ENCODE measurements at places on chromosomes 3 and 15.
A peak's percentile ranks its signal among the peaks of the same experiment; 100 is the strongest.

- DNase-seq: no peak
Observed at GRCh38 chr3:39651993-39652739, 157.2 kb upstream of the MYRIP start.

DNA sequence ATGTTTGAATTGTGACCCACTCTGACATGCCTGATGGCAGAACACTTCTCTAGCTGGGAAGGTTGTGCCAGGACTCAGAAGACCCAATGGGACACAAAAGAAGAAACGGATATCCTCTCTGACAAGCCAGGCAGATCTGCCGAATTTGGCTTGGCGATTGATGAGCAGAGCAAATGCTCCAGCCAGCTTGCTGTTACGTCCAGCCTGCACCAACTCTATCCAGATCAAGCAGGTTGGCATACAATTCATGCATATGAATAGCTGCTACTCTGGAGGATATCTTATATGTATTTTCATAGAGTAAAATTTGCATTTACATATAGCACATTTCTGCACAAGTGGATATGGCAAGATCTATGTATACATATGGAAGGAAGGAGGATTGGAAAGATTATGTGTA is 102.8 kb downstream of the PEX5L start:
- DNase-seq: no peak

- peak; percentile 15 for DNase-seq
Observed at GRCh38 chr15:58410353-58410752, 21.4 kb upstream of the LIPC start.

DNA sequence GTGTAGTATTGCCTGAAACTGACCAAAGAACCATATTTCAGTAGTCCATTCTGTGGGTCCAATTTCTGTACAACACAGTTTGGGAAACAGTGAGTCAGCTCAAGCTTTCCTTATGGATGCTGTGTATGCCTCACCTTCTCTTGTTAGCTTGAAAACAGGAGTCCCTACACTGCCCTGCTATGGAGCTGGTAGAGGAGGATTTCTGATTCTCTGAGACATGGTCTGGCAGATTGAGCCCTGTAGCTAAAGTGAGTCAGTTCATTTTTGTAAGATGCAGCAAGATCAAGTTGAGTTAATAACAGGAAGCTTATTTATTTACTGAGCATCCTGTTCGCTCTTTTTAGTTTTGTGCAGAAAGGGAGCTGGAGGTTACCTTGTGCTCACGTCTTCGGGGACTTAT is 424.1 kb upstream of the RBMS3 start:
- DNase-seq: no peak

DNA sequence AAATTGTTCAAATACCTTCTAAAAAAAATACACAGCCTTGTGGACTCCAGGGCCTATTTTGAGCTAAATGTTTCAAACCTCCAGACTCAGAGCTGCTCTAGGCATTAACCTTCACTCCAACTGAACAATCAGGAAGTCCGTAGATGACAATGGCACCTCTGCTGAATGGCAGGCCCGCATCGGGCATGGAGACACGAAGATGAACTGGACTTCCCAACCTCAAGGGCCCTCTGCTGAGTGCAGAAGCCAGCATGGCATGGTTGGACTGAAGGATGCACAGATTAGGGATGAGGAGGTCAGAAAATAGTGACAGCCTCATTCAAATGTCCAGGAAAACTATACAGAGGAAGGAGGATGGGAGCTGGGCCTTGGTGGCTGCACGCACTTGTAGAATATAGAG is 2.2 kb downstream of the FAM174B start:
- no peak for DNase-seq

DNA sequence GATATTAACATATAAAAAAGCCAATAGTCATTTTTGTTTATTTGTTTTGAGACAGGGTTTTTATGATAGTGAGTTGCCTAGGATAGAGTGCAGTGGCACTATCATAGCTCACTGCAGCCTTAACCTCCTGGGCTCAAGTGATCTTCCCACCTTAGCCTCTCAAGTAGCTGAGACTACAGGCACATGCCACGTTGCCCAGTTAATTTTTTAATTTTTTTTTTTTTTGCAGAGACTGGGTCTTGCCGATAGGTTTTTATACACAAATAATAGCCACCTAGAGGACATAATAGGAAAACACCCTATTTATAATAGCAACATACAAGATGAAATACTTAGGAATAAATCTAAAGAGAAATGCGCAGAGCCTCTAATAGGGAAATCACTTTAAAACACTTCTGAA is 13.3 kb downstream of the EIF3J start:
- DNase-seq: no peak

GRCh38 chr3:9279966-9280365 is 30.5 kb upstream of the SRGAP3 start:
- DNase-seq: no peak

DNA sequence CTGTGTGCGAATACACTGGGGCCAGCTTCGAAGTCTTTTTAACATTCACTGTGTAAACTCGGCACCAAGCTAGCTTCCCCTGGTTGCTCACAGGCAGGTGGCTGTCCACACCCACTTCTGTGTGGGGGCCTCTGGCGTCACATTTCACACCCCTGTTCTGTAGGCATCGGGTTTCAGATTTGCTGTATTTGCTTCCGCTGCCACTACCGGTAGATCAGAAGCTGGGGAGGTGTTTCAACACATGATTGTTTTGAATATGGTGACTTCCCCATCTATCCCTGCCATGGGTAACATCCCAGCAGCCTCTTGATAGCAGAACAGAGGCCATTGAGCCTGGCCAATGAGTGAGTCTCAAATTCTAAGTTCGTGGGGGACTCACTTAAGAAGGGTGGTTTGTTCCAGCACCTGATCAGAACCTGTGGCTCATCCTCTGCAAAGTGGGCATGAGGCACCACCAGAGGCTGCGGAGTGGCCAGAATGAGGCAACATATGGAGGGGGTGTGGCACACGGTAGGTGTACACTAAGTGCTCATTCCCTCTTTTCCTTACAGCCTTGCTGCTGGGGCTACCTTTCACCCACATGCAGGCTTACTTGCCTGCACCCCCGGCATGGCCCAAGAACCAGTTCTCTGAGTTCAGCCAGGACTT is 61.5 kb downstream of the IQSEC1 start:
- peak; percentile 94 for DNase-seq

DNA sequence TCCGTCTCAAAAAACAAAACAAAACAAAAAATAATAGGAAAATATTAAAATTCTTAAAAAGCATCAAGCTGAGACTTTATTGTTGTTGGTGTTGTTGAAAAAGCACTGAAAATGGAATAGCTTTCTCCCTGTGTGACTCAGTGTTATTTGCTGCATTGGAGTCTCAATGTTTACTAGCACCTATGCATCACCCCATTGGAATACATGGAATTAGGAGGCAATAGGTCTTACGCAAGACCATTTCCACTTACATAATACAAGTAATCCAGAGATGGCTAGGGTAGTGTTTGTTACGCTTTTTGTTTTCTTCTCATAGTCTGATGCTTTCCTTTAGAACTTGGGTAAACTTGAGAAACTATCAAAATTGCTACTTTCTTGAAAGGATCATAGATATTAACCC is 15.2 kb downstream of the GXYLT2 start:
- no peak for DNase-seq

DNA sequence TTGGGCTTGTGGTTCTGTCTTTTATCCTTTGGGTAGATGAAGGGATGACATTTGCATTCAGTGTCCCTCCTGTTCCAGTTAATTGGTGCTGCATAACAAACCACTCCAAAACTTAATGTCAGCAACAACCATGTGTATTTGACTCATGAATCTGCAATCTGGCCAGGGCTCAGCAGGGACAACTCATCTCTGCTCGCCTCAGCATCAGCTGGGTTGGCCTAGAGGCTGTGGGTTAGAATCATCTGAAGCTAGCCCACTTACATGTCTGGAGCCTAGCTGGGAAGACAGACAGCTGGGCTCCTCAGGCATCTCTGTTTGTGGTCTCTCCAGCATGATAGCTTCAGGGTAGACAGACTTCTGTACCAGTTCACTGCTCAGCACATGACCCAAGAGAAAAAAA is 92.0 kb downstream of the TMEM108 start:
- no peak for DNase-seq

DNA sequence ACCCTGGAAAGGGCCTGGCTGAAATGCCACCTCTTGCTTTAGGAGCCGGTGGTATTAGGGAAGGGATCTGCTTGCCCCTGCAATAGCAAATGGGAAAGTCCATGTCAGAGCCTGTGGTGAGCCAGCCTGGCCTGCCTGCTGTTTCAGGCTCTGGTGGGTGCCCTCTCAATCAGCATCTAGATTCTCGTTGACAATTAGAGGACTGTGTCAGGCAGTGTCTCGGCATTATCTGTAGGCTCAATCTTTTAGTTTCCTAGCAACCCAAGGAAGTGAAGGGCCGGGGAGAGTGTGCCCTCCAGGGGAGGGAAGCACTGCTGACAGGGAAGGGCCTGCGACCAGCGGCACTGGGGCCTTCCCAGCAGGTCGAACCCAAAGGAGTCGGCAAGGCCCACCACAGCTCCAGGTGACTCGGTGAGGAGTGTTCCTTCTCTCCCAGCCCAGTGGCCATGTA is 42.1 kb downstream of the TLE3 start:
- DNase-seq: no peak

- no peak for DNase-seq
Observed at GRCh38 chr15:54599386-54599785, 597.4 kb downstream of the RSL24D1 start.

GRCh38 chr15:98727115-98728040 is 79.0 kb downstream of the IGF1R start:
- DNase-seq: no peak

DNA sequence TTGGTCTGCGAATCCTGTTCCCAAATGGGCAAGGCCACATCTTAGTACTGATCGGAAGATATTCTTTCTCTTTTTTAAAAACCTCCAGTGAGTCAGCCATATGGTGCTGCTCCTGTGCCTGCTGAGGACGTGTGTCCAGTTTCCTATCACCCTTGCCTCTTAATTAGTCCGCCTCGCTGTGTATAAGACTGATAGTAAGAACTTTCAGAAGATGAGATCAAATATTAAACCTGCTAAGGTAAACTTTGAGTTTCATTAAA is 612 bp downstream of the UBA5 start:
- DNase-seq: no peak

- DNase-seq: no peak
Observed at GRCh38 chr15:95129574-95129973, 898.2 kb downstream of the MCTP2 start.

DNA sequence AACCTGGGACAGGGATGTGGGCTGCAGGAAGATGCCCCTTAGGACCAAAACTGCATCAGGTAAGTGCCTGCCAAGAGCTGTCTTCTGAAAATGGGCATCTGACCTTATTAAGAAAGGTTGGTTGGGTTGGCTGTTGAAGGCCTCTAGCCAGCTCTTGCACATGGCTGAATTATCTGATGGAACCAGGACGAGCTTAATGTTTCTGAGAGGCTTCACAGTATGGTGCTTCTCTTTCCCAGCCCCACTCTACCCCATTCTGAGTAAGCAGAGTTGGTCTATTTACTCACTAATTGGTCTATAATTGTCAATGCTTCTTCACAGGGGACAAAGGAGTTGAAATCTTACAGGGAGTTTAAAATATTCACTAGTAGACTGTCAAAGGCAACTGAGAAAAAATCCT is 48.4 kb downstream of the DTWD1 start:
- no peak for DNase-seq

GRCh38 chr15:28106294-28107110 is 7.4 kb upstream of the OCA2 start:
- DNase-seq: no peak

DNA sequence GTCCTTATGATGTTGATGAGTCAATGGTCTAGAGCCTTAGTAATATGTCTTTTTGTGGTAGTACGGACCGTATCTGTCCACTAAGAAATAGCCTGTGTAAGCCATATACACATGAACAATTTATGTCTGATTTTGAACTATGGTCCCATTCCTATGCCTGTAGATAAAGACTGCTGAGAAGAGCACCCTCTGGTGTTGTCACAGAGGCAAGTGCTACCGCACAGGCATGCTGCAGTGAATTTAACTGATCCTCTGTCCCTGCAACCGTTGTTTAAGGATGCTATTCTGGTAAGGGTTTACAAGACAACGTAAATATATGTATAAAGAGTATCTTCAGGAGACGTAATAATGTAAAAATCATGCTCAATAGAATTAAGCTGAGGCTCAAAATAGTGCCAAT is 170.7 kb downstream of the UBE3A start:
- DNase-seq: no peak

DNA sequence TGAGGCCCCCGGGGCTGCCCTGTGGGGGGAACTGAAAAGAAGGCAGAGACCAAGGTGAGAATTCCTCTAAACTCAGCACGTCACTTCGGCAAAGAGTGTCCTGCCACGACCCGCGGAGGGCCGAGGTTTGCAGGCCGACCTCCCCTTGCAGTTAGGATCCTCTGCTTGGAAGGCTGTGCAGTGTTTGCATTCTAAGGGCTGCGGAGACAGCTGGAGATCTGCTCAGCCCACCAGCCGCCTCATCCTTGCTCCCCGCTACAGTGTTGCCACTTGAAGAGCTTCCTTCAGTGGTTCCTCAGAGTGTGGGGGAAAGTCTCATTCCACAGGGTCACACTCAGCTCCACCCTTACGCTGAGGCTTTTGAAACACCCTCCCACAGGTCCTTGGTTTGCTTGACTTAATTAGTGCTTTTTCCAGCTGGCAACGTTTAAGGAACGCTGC is 10.8 kb downstream of the SLC51A start:
- DNase-seq: no peak

GRCh38 chr15:48800811-48801455 is 9.9 kb downstream of the CEP152 start:
- DNase-seq: no peak

DNA sequence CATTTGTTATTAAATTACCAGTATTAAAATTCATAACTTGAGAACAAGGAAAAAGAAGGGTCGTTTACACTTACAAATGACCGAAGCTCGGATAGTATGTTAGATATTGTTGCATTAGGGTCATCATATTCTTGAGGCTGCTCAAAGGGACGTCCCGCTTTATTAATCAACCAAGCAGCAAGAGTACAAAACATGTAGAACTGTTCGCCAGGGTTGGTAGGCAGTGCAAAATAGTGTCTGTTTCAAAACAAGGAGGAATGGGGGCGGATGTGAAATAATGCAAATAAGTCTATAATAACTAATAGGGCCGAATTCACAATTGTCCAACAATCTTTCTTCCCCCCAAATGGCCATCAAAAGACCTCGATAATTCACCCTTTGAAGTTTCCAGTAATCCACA is 2.9 kb downstream of the IFT57 start:
- no peak for DNase-seq

- peak; percentile 55 for DNase-seq
Observed at GRCh38 chr3:10194328-10195071, 29.8 kb downstream of the IRAK2 start.

DNA sequence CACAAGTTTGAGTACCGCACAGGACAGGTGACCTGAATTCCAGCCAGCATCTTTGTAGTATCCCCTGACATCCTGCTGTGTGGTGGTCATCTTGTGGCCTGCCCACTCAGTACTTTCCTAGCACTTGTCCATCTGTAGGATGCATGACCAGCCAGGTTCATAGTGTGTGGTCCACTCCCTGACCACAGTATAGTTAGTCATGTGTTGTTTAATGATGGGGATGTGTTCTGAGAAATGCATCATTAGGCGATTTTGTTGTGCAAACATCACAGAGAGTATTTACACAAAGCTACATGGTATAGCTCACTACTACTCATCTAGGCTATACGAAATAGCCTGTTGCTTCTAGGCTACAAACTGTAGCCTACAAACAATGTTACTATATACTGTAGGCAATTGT is 16.9 kb upstream of the RBPMS2 start:
- no peak for DNase-seq

- peak; percentile 1 for DNase-seq
Observed at GRCh38 chr3:154684021-154684420, 254.0 kb upstream of the GPR149 start.

- DNase-seq: no peak
Observed at GRCh38 chr3:9915254-9916141, 1.4 kb upstream of the IL17RC start.

- DNase-seq: no peak
Observed at GRCh38 chr15:28873585-28874190, 12.1 kb upstream of the APBA2 start.

All from activated CD4-positive, alpha-beta T cell treated with anti-CD3 and anti-CD28 coated beads, Interleukin-2, Interleukin-4, amounts not matched to agents 100 ng/mL and 50 ng/mL, durations not matched to agents 16 hours and 8 hours (primary cell).